ENCODE measurements at places on chromosomes 2 and 18. TPM values are rescaled to one million over a fixed set of nuclear protein-coding genes. Genes with fewer than 3 reads are reported as not detected.
A peak's percentile ranks its signal among the peaks of the same experiment; 100 is the strongest.

- H3K27me3 ChIP-seq = no peaks in the 10 kb centered on the region
- no peaks in the 10 kb centered on the region for H3K36me3 ChIP-seq
- no peak overlapping the region for H3K27ac ChIP-seq
- no peak for DNase-seq
Observed at GRCh38 chr2:227191367-227191766, 26.9 kb downstream of the COL4A3 start.

GRCh38 chr2:188134241-188134640 lies 157.4 kb upstream of the GULP1 start:
- H3K4me3 ChIP-seq = no peak overlapping the region
- H3K27ac ChIP-seq = no peak overlapping the region
- no peak for DNase-seq
- no peaks in the 10 kb centered on the region for H3K27me3 ChIP-seq
- no peaks in the 10 kb centered on the region for H3K4me1 ChIP-seq

- no peak for DNase-seq
- no peak overlapping the region for H3K27ac ChIP-seq
- H3K4me1 ChIP-seq = no peaks in the 10 kb centered on the region
Observed at GRCh38 chr18:44857744-44858491, 177.2 kb downstream of the SETBP1 start.

The NT5DC4 gene
- total RNA-seq = 4.0 TPM

The HADHA gene
- total RNA-seq = 150 TPM

The GNAL gene
- total RNA-seq = 24.5 TPM

GRCh38 chr2:170143045-170143717 lies 34.8 kb upstream of the MYO3B start:
- DNase-seq = no peak
- H3K27me3 ChIP-seq = no peaks in the 10 kb centered on the region
- H3K36me3 ChIP-seq = no peaks in the 10 kb centered on the region
- H3K4me3 ChIP-seq = no peak overlapping the region

DNA sequence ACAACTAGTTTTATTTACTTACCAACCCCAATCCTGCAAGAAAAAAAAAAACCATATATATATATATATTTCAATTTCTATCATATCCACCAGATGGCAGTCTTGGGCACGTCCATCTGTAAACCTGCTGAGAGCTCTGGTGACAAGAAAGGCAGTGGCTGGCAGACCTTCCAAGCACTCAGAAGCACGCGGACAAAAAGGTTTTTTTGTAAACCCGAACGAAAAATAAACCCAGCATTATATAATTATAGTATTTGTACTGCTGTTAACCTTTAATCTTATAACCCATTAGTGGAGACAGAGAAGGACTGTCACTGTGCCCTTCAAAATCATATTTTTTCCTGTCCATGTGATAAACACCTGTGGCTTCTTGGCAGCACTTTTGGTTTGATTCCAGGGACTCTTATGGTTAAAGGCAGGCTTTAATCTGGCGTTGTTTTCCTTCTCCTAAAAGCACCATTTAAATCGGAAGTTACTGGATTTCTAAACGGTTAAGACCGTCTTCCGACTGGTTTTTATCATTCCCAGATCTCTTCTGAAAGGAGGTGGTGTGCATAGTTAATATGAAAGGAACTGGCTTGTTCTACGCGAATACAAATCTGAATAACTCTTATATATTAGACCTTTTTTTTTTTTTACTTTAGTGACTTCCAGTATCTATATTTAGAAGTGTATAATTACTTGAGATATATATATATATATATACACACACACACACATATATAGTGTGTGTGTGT lies 31.0 kb upstream of the SLC3A1 start:
- no peaks in the 10 kb centered on the region for H3K36me3 ChIP-seq
- H3K27me3 ChIP-seq = no peaks in the 10 kb centered on the region
- H3K4me1 ChIP-seq = peaks cover 38% of the 10 kb centered on the region

The BOLL gene
- total RNA-seq = not detected

GRCh38 chr2:172976116-172976515 lies 99.5 kb upstream of the MAP3K20 start:
- no peaks in the 10 kb centered on the region for H3K36me3 ChIP-seq
- no peaks in the 10 kb centered on the region for H3K27me3 ChIP-seq
- no peak for DNase-seq
- no peak overlapping the region for H3K4me3 ChIP-seq

The HOXD11 gene
- not detected for total RNA-seq

The ACMSD gene
- not detected for total RNA-seq

DNA sequence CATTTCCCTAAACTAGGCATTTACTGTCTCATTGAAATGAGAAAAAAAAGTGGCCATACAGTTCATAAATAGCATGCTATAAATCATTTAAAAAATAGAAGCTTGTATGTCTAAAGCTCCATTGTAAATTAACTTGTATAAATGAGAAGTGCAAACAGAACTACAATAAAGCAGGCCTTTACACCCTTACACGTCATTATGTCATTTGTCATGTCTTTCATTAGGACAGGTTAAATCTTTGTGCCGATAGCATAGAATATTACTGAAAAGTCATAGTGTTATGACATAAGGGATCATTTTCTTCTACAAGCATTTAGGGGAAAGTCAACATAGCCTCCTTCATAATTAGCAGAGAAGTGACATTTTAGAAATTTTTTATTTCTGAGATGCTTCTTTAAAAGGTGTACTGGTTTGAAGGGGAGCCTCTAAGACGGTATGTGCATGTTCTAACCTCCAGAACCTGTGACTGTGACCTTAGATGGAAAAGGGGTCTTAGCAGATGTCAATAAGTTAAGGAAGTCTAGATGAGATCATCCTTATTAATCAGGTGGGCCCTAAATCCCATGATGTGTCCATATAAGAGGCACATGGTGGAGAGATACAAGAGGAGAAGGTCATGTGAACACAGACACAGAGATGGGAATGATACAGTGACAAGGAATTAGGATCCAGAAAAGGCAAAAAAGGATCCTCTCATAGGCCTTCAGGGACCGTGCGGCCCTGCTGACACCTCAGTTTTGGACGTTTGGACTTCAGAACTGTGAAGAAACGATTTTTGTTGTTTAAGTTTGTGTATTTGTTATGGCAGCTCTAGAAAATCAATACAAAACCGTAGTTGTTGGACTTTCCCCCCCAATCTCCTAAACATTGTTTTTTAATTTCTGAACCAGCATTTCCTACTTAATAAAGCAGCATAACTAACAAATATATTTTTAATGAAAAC lies 863.7 kb downstream of the MBD2 start:
- no peaks in the 10 kb centered on the region for H3K27me3 ChIP-seq
- no peaks in the 10 kb centered on the region for H3K36me3 ChIP-seq
- no peak overlapping the region for H3K27ac ChIP-seq

DNA sequence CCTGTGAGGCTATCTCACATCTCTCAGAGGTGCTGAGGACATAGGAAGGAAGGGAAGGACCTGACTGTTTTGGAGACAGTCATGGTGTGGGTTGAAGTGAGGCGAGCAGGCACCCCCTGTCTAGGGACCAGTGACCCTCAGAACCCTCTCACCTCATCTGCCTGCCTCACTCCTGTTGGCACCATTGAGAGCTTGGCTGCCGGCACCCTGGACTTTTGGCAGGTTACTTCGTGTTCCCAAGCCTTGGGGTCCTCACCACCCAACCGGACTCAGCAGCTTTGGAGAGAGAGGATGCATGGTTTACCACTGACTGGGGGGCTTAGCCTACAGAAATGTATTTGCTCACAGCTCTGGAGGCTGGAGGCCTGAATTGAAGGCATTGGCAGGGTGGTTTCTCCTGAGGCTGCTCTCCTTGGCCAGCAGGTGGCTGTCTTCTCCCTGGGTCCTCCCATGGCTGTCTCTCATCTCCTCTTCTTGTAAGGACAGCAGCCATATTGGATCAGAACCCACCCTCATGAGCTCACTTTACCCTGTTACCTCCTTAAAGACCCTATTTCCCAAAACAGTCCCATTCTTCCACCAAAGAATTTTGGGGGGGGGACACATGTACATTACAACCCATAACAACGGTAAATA lies 142.0 kb downstream of the TSN start:
- H3K36me3 ChIP-seq = no peaks in the 10 kb centered on the region
- no peaks in the 10 kb centered on the region for H3K27me3 ChIP-seq
- H3K4me1 ChIP-seq = no peaks in the 10 kb centered on the region

- no peaks in the 10 kb centered on the region for H3K4me1 ChIP-seq
- H3K27me3 ChIP-seq = no peaks in the 10 kb centered on the region
- H3K36me3 ChIP-seq = no peaks in the 10 kb centered on the region
- H3K27ac ChIP-seq = no peak overlapping the region
- H3K4me3 ChIP-seq = no peak overlapping the region
- no peak for DNase-seq
Observed at GRCh38 chr2:202022755-202023154, 10.9 kb upstream of the FZD7 start.

GRCh38 chr2:18378020-18378653 lies 182.3 kb downstream of the RDH14 start:
- peak; percentile 65 for DNase-seq
- H3K4me3 ChIP-seq = no peak overlapping the region
- H3K4me1 ChIP-seq = 0 out of 2 replicates have a peak, but pooled peaks cover 4% of the 10 kb centered on the region
- no peak overlapping the region for H3K27ac ChIP-seq
- no peaks in the 10 kb centered on the region for H3K27me3 ChIP-seq
- no peaks in the 10 kb centered on the region for H3K36me3 ChIP-seq

DNA sequence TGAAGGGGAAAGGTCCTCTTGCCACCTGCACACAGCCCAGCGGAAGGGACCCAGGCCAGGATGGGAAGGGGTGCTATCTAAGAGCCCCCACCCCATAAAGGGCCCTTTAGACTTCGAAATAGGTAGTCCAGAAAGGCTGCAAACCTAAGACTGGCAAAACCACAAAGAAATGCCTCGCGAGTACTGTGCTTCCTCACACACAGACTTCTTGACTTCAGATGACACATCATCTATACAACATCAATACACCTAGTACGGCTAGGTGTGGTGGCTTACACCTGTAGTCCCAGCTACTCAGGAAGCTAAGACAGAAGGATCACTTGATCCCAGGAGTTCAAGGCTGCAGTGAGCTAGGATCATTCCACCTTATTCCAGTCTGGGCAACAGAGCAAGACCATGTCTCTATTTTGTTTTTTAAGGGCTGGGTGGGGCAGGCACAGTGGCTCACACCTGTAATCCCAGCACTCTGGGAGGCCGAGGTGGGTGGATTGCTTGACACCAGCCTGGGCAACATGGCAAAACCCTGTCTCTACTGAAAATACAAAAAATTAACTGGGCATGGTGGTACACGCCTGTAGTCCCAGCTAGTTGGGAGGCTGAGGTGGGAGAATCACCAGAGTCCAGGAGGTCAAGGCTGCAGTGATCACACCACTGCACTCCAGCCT lies 125.8 kb downstream of the CABLES1 start:
- H3K27ac ChIP-seq = peak overlapping the region; percentile 95
- no peak overlapping the region for H3K4me3 ChIP-seq
- no peak for DNase-seq
- H3K27me3 ChIP-seq = no peaks in the 10 kb centered on the region

- no peaks in the 10 kb centered on the region for H3K36me3 ChIP-seq
- peaks cover 30% of the 10 kb centered on the region for H3K4me1 ChIP-seq
Observed at GRCh38 chr2:11655495-11655894, 14.5 kb downstream of the NTSR2 start.

The RASGRP3 gene
- 12.2 TPM for total RNA-seq

DNA sequence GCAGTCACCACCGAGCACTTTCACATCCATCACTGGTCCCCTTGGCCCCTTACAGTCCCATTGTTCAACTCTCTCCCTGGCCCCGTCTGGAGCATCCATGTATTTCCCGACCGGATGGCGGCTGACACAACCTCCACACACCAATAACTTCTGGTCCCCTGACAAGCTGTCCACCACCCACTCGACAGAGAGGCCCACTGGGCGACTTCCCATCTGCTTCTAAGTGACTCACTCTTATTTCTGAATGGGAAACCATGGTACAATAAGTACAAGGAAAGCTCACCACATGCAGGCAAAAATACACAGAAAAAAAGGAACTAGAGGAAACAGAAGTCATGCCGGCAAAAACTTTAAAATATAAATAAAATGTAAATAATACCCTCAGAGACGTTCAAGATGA lies 82.9 kb upstream of the RAB12 start:
- H3K36me3 ChIP-seq = no peaks in the 10 kb centered on the region
- no peak overlapping the region for H3K4me3 ChIP-seq

DNA sequence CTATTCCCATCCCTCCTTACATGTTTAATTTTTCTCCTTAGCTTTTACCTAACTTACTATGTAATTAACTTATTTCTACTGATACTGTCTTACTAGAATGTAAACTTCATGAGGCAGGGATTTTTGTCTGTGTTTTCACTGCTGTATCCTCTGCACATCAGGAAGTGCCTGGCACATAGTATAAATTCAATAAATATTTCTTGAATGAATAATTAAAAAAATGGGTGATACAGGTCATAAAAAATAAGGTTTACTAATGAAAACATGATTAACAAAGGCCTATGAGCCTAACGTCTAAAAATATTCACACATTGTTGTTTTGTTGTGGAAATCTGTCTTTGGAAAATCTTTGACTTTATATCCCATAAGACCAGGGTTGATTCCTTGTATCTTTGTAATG lies 4.5 kb downstream of the RBKS start:
- no peaks in the 10 kb centered on the region for H3K36me3 ChIP-seq
- no peak for DNase-seq
- H3K4me1 ChIP-seq = no peaks in the 10 kb centered on the region
- H3K27me3 ChIP-seq = no peaks in the 10 kb centered on the region

DNA sequence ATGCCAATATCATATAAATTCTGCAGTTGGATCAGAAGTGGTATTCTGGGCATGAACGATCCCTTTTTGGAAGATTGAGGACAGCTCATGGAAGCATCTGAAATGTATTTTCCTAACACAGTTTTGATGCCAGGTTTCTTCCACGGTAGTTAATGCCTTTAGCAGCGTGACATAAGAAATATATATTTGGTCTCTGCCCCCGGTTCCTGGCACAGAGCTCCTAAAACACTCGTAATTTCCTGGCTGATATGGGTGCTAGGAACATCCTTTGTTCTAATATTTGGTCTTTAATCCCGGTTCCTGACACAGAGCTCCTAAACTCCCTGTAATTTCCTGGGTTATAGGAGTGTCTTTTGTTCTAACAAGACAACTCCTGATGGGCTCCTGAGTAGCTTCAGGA lies 8.2 kb upstream of the CABLES1 start:
- no peaks in the 10 kb centered on the region for H3K27me3 ChIP-seq
- no peak overlapping the region for H3K4me3 ChIP-seq
- no peak for DNase-seq
- no peaks in the 10 kb centered on the region for H3K36me3 ChIP-seq

GRCh38 chr2:158305501-158305900 lies 151.1 kb downstream of the CCDC148 start:
- no peak overlapping the region for H3K4me3 ChIP-seq
- no peak for DNase-seq
- no peak overlapping the region for H3K27ac ChIP-seq
- H3K36me3 ChIP-seq = no peaks in the 10 kb centered on the region
- H3K27me3 ChIP-seq = no peaks in the 10 kb centered on the region
- no peaks in the 10 kb centered on the region for H3K4me1 ChIP-seq

DNA sequence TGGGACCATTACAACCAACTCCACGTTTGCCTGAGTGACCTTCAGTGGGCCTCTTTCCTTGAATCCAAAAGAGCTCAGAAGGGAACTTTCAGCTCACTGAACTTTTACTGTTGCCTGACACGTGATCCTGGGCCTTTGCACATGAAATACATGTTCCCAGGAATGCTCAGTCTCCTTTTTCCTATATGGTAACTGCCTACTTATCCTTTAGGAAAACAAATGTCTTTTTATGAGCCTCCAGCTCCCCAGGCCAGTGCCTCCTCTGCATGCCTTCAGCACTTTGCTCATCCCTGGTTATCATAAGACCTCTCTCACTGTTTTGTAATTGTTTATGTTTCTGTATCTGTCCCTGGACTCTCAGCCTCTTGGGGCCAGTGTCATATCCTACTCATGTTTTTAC lies 5.1 kb downstream of the PLA2R1 start:
- H3K4me3 ChIP-seq = no peak overlapping the region
- no peak overlapping the region for H3K27ac ChIP-seq
- no peak for DNase-seq

- no peaks in the 10 kb centered on the region for H3K36me3 ChIP-seq
- H3K27me3 ChIP-seq = no peaks in the 10 kb centered on the region
- no peak overlapping the region for H3K4me3 ChIP-seq
- H3K27ac ChIP-seq = no peak overlapping the region
- H3K4me1 ChIP-seq = 0 out of 2 replicates have a peak, but pooled peaks cover 3% of the 10 kb centered on the region
Observed at GRCh38 chr2:217101972-217102371, 242.1 kb upstream of the TNP1 start.

Data from Caco-2 (cell line).